ENCODE measurements at places on chromosomes 5 and 9.

DNA sequence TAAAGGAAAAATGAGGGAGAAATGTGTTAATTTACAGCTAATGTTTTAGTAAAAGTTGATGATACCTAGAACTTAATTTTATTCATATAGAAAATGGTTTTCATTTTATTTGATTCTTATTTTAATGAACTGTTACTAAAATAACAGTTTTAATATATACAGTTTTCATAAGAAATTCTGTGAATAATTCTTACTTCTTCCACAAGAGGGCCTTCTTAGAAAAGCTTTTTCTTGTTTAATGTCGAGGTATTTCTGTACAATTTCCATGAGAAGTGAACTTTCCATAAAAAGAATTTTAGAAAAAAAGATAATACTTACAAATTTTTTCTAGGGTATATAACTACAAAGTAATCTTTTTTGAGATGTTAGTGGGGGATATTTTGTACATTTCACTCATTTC lies 73.9 kb downstream of the KLF9 start:
- peak; percentile 31 for DNase-seq

GRCh38 chr9:87763286-87763685 lies 37.4 kb downstream of the CTSL start:
- DNase-seq = no peak

DNA sequence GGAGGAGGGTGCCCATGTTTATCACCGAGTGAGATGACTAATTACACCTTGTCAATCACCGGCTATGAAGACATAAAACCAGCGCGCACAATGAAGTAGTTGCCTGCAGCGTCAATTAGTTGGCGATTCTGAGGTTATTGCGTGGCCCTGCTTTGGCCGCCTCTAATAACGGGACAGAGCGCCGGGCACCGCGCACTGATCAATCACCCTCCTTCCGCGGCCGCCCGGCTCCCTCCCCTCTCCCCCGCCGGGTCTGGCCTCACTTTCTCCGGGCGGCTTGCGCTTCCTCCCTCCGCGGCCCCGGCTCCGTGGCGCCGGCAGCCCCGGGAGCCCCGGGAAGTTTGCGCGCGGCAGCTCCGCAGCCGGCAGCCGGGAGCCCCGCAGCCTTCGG lies 3.3 kb upstream of the LHX2 start:
- no peak for DNase-seq

DNA sequence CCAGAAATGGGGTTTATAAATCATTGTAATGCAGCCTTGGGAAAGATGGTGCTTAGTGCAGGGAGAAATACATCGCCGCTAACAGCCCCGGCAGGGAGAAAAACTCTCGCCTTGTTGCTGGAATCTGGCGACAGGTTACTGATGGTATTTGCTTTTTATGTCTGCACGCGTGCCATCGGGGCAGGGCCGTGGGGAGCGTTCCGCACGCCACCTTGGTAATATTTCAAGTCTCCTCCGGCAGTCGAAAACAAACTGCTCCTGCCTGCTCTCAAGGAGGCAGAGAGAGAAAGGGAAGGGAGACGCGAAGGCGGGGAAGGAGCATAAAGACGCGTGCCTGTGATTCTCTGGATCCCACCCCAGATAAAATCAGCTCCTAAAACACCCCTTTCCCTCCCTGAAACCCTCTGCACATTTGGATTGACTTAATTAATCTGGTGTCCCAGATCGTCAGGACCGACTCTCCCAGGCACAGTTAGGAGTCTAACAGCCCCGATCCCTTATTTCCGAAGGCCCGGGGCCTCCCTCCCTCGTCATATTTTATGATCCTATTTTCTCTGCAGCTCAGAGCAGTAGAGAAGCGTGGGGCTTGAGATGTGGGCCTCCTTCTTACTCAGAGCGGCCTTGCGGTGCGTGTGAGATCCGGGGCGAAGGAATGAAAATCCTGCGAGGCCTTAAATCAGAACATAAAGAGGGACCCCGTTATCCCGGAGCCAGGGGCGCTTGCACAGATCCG lies 47.7 kb downstream of the CFAP77 start:
- no peak for DNase-seq

DNA sequence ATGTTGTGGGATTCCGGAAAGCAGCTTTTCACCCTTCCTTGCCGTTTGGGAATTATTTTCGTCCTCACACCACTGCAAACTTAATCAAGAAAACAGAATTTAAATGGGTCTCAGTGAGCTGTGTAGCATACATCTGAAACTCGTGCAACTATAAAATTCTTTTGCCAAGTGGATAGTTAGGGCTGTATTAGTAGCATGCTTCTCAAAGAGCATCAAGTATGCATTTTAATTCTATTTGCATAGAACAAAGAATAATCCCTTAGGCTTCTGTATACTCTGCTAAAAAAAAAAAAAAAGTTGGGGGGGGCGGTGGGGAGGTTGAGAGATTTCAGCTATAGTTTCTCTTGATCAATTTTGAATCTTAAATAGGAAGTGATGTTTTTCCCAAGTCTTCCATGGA lies 11.8 kb upstream of the APBA1 start:
- DNase-seq = no peak

- no peak for DNase-seq
These were observed 26.9 kb upstream of the RAPGEF6 start for GRCh38 chr5:131661933-131662332.

- peak; percentile 71 for DNase-seq
These were observed 1.9 kb upstream of the RGMB start for GRCh38 chr5:98771382-98772109.

GRCh38 chr5:122921826-122922225 lies 76.4 kb downstream of the SNX24 start:
- no peak for DNase-seq

DNA sequence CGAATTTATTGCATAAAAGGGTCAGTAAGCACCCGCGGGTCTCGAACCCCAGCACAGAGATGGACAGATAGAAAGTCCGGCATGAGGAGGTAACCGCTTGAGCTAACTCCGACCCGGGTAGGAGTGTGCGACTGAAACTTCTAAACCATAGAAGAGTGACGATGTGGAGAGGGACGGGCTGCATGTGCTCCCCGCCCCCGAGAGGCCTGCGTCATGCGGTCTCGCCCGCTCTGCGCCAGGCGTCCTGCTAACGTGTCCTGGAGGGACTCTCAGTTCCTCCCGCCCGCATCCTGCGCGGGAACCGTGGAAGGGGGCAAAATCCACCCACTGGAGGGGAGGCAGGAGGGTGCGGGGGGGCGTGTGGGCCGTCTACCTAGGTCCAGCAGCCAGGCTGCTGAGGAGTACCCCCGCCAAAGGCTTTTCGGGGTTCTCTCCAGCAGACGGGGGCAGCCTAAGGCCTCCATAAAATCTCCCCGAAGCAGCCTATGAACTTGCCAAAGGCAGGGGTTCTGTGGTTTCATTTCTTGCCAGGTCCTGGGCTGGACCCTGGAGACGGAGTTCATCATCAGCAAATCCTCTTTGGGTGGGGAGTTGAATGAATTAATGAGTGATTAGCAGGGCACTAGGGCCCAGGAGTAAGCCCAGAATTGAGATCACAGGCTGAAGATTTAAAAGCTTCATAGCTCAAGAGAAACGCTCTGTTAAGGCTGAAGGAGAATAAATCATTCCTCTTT lies 51.9 kb downstream of the TGFBI start:
- peak; percentile 90 for DNase-seq

GRCh38 chr5:175707751-175708375 lies 50.0 kb downstream of the HRH2 start:
- DNase-seq = no peak

- DNase-seq = no peak
These were observed 66.4 kb upstream of the SLC44A1 start for GRCh38 chr9:105178076-105178475.

GRCh38 chr5:39730699-39731098 lies 305.9 kb upstream of the DAB2 start:
- DNase-seq = no peak

- DNase-seq = peak; percentile 22
These were observed 418.3 kb downstream of the CDH10 start for GRCh38 chr5:24226479-24226878.

DNA sequence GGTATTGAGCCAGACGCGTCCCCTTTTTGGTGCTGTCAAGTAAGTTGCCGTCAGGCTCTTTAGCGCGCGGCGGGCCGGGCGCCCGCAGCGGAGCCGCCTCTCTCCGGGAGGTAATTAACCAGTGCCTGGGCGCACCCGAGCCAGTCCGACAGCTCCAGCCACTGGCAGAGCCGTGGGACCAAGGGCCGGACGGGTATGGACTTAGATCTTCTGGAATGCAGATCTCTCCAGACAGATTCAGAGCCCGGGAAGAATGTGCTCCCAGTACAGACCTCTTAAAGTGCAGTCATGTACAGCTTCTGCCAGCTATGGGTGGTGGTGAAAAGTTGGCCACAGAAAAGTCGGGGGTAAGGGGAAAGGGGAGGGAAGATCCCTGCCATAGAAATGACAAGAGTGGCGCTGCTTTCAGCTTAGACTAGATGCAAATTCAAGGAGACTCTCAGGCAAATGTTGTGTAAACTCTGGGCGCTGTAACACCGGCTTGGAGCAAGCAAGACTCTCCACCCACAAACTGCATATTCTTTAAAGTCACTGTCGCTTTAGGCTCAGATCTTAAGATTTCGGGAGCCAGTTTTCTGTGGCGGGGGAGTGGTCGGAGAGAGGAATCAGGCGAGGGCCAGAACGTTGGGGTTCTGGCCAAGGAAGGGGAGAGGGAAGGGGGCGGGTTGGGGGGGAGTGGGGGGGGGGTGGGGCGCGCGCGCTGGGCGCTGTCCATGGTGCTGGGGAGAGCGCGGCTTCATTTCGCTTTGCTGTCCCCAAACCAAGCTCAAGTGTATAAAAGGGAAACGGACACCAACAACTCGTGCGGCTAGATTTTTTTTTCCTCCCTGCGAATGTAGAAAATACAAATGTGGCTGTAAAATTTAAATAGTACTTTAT lies 29.2 kb downstream of the NR2F1 start:
- peak; percentile 55 for DNase-seq

GRCh38 chr5:133599600-133599999 lies 12.7 kb downstream of the FSTL4 start:
- DNase-seq = no peak

GRCh38 chr5:76818844-76819831 lies at the start of gene F2RL1:
TSS of gene F2RL1 (plus strand) at chr5:76819030. CDS start at chr5:76819183, 153 bp downstream.
- DNase-seq = peak; percentile 77

DNA sequence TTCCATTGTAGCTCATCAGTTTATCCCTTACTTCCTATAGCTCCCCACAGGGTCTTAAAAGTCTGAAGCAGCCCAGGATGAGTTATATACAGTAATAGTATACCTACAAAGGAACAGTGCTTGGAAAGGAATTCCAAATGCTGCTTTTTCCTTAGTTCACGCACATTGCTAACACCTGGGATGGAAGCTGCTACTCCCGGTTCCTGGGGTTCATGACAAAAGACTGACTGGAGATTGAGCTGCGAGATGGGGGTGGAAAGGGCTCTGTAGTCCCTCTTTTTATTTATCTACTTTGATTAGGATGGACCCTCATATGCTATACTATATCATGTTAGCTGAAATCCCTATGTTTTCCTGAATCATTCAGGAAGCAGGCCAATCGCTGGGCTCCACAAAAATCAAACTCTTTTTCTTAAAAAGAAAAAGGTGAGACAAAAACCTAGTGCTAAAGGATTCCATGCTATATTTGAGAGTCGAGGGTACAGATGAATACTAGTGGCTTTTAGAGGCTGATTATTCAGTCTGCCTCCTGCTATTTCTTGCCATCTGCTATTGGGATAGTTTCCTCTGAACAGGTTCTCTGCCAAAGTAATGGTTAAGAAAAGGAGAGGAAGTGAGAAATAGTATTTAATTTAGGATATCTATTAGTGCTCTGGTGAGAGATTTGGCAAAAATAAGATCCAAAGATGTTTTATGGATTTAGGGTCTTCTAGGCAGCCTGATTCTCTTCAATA lies 81.2 kb downstream of the MRPS27 start:
- DNase-seq = no peak

- DNase-seq = no peak
These were observed 25.8 kb downstream of the ECPAS start for GRCh38 chr9:111458139-111459009.

DNA sequence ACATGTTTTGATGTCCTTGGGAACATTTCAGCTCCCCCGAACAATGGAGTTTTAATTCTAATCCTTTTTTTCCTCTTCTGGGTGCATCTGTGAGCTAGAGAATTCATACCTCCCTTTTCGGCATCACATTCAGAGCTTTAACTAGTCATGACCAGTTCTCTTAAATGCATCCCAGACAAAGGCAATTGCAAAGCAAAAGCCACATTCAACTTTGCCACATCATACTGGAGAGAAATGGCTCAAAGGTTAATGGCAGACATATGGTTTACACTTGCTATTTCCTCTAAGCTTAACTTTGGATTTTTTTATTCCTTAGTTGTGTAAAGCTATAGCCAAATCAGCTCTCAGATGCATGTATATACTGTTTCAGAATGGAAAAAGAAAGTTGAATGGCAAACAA lies 153.3 kb downstream of the ESM1 start:
- peak; percentile 24 for DNase-seq

- peak; percentile 85 for DNase-seq
These were observed 1.5 kb downstream of the COL27A1 start for GRCh38 chr9:114156657-114157421.

DNA sequence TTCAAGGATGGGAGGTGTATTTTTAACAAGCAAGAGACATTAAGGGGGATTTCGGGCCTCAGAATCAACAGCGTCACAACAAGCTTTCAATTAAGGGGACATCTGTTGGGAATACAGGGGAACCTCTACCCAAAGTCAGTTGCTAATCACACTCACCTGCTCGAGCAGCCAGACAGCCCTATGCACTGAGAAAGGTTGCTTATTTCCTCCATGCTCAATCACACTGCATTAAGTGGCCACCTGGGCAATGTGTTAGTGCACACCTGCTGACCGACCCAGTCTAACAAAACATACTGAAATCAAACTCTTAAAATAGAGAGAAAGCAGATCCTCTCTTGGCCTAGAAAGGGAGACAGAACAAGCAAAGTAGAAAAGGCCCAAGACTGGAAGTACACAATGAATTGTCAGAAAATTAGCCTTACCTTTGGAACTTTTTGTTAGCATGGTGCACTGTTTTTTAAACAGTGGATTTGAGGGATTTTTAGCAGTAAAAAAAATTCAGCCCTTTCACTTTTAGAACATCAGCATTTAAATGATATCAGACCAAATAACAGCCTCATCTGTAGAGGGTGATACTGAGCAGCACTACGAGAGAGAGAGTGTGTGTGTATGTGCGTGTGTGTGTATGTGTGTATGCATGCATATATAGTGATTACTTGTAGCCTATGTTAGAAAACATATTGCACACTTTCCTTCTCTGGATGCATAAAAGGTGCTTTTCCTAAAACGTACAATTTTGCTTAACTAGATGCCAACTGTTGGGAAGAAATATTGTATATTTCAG lies 1118.6 kb upstream of the DMAC1 start:
- no peak for DNase-seq

- no peak for DNase-seq
These were observed 167.7 kb downstream of the RGS3 start for GRCh38 chr9:113631137-113631765.

GRCh38 chr5:176508603-176509002 lies 28.6 kb downstream of the RNF44 start:
- no peak for DNase-seq

GRCh38 chr9:33138768-33139167 lies 28.4 kb downstream of the B4GALT1 start:
- DNase-seq = no peak
